ENCODE measurements at places on chromosomes 1 and 21. TPM values are rescaled to one million over a fixed set of nuclear protein-coding genes. Genes with fewer than 3 reads are reported as not detected.

DNA sequence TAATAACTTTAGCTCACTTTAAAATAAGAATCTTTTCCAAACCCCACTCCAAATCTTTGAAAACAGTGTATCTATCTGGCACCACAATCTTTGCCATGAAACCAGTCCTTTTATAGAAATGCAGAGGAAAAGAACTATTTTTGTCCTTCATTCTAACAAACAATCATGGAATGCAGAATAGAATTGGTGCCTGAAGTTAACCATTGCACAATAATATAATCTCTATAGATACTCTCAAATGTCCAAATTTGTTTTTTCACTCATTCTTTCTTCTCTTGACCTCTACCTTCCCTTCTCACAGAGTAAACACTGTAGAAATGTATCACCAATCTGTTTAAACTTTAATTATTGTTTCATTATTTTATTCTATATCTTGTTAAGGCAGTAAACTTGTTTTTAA lies 34.8 kb downstream of the TTLL7 start:
- DNase-seq = no peak
- H3K4me3 ChIP-seq = no peak overlapping the region
- peaks cover 8% of the 10 kb centered on the region for H3K4me1 ChIP-seq
- H3K36me3 ChIP-seq = no peaks in the 10 kb centered on the region

The PLA2G2D gene
- total RNA-seq = not detected

- peaks cover 38% of the 10 kb centered on the region for H3K36me3 ChIP-seq
- no peak overlapping the region for H3K4me3 ChIP-seq
- no peaks in the 10 kb centered on the region for H3K4me1 ChIP-seq
- H3K27ac ChIP-seq = no peak overlapping the region
Measured at GRCh38 chr1:159977364-159978106, 23.5 kb upstream of the SLAMF9 start.

The CNR2 gene
- not detected for total RNA-seq

- H3K36me3 ChIP-seq = no peaks in the 10 kb centered on the region
- no peaks in the 10 kb centered on the region for H3K27me3 ChIP-seq
- no peak overlapping the region for H3K4me3 ChIP-seq
Measured at GRCh38 chr1:57866998-57867397, 443.1 kb upstream of the DAB1 start.

DNA sequence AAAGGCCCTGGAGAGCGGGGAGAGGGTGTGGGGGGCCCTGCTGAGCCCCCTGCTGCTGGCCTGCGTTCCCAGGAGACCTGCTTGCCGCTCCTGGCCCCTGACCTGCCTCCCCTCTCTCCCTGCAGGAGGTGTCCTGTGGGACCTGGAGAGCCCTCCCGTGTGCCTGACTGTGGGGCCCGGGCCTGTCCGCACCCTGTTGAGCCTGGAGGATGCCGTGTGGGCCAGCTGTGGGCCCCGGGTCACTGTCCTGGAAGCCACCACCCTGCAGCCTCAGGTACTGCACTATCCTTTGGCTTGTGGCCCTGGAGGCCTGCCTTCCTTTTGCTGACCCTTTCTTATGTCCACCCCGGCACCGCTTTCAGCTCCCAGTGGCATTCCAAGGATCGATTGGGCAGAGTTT lies 90.8 kb upstream of the ACTL8 start:
- H3K36me3 ChIP-seq = peaks cover 4% of the 10 kb centered on the region
- H3K27me3 ChIP-seq = no peaks in the 10 kb centered on the region
- no peak for DNase-seq
- no peaks in the 10 kb centered on the region for H3K4me1 ChIP-seq

- DNase-seq = peak; percentile 8
- no peaks in the 10 kb centered on the region for H3K27me3 ChIP-seq
- H3K4me1 ChIP-seq = peaks cover 25% of the 10 kb centered on the region
Measured at GRCh38 chr1:64405833-64406232, 64.1 kb upstream of the CACHD1 start.

DNA sequence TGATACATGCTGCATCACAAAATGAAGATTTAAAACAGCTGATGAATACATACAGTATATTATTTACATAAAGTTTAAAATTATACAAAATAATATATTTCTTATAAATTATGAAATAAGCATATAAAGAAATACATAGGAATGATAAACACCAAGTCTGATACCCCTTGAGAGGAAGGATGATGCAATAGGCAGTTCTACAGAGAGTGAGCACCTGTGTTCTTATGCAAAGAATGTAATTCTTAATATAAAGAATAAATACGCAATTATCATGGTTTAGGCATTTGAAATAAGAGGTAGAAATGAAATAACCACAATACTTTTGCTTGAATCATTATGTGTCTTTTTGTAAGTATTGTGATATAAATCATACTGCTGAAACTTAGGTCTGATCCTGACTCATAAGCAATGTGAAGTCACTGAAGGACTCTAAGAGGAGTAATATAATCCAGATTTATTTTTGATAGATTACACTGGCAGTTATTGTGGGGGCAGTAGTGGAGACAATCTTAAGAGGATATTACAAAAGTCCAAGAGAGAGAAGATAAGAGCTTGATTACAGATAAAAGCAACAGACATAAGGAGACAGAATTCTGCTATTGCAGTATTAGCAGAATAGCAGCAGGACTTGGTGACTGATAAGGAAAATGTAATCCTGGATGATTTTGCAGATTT lies 39.0 kb downstream of the TTLL7 start:
- no peak overlapping the region for H3K27ac ChIP-seq
- H3K4me3 ChIP-seq = no peak overlapping the region
- peak; percentile 57 for DNase-seq
- H3K27me3 ChIP-seq = no peaks in the 10 kb centered on the region

The AK5 gene
- total RNA-seq = 81.3 TPM

DNA sequence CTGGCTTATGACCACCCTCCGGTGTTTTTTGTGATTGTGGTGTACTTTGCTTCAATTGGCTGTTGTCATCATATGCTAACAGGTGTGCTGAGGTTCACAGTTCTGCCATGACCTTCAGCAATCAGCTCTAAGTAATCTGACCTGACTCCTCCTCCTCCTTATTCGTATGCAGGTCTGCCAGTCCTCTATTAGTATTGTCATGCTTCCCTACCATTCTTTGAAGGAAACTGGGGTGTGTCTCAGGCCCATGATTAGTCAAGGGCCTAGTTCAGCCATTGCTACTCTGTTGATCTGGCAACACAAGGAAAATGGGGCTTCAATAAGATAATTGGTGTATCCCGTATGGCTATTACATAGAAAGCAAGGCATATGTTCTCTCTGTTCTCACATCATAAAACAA lies 332.3 kb upstream of the DPYD start:
- no peaks in the 10 kb centered on the region for H3K27me3 ChIP-seq
- no peaks in the 10 kb centered on the region for H3K4me1 ChIP-seq
- H3K27ac ChIP-seq = no peak overlapping the region
- no peaks in the 10 kb centered on the region for H3K36me3 ChIP-seq

The TSPAN1 gene
- not detected for total RNA-seq

The TCHH gene
- not detected for total RNA-seq

The KMO gene
- total RNA-seq = not detected

DNA sequence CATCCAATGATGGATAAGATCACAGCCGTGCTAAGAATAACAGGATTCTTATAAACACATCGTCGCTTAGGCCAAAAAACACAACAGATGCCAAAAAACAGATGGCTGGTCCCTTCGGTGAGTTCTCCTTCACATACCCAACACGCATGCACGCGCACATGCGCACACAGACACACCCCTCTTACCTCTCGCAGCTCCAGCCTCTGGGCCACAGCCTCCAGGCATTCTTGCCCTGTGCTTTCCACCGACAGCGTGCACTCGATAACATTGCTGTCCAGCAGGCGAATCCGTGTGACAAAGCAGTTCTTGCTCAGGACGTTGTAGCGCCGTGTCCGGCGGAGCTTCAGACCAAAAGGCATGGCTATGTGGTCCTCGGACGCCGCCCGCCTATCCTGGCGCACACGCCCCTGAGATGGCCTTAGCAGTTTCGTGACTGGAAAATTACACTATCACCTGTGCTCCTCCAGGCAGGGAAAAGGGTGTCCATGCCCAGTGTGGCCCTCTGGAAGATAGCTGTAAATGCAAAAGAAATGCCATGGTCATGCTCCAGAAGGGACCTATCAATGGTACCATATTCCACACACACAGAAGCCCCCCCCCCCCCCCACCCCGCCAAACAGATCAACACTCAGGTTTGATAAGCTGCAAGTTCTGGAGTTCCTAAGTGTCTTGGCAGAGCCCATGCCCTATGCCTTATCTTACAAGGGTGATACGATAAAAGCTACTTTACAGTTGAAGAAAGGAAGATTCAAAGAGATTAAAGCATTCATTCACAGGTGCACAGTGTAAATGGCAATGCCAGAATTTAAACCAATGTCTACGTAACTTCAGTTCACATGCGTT lies 86.7 kb downstream of the PTPN14 start:
- DNase-seq = no peak
- H3K4me1 ChIP-seq = peaks cover 22% of the 10 kb centered on the region
- H3K4me3 ChIP-seq = no peak overlapping the region
- H3K27me3 ChIP-seq = no peaks in the 10 kb centered on the region
- no peaks in the 10 kb centered on the region for H3K36me3 ChIP-seq

- no peak overlapping the region for H3K4me3 ChIP-seq
- no peaks in the 10 kb centered on the region for H3K27me3 ChIP-seq
- H3K36me3 ChIP-seq = no peaks in the 10 kb centered on the region
- peaks cover 31% of the 10 kb centered on the region for H3K4me1 ChIP-seq
Measured at GRCh38 chr1:9316080-9316444, 23.4 kb downstream of the SPSB1 start.

DNA sequence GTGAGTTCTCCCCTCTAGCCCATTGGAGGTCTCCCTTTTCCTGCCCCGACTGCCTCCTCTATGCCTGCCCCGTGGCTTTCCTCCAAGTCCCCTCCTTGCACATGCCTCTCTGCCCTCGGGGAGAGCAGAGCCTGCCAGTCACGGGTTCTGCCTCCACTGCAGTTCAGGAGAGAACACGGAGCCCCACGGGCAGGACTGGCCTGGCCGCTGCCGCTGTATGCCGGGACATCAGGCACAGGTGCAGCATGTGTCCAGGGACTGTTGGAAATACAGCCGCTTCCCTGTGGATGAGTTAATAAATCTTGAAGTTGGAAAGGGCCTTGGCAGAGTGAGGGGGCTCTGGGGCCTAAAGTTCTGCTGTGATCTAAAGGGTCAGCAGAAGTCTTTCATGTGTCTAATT lies 676.6 kb downstream of the MATN1 start:
- H3K36me3 ChIP-seq = no peaks in the 10 kb centered on the region
- H3K4me1 ChIP-seq = no peaks in the 10 kb centered on the region
- no peak overlapping the region for H3K27ac ChIP-seq

DNA sequence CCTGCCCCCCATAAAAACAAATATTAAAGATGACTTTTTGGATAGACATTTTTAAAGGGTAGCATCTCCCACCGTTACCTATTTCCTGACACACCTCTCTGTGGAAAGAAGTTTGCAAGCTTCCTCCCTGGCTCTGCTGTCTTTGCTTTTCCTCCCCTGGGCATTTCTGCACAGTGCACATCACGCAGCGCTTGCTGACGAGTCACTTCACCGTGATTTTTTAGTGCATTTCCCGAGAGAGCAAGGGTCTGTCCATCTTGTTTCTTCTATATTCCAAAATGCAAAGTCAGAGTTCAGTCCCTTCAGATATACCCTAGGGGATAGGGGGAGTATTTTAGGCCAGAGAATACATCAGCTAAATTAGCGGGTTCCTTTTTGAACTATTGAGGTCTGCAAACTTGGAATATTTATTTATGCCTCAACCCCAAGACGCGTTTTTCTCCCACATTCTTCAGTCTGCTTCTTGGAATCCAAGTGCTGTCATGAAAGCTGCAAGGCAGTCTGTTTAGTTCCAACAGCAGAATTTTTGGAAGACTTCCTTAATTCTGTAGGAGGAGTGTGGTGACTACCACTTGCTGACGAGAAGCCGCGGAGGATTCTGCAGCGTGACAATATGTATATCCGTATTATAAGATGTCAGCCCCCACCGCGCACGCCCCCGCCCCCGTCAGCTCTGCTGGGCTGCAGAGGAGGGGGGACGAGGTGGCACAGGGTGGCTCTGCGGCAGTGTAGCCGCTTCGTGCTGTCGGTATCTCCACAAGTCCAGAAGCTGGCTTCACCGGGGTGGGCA lies 22.4 kb downstream of the SMYD2 start:
- H3K27me3 ChIP-seq = no peaks in the 10 kb centered on the region
- peaks cover 12% of the 10 kb centered on the region for H3K4me1 ChIP-seq
- peak overlapping the region; percentile 10 for H3K4me3 ChIP-seq
- DNase-seq = peak; percentile 63
- no peaks in the 10 kb centered on the region for H3K36me3 ChIP-seq

DNA sequence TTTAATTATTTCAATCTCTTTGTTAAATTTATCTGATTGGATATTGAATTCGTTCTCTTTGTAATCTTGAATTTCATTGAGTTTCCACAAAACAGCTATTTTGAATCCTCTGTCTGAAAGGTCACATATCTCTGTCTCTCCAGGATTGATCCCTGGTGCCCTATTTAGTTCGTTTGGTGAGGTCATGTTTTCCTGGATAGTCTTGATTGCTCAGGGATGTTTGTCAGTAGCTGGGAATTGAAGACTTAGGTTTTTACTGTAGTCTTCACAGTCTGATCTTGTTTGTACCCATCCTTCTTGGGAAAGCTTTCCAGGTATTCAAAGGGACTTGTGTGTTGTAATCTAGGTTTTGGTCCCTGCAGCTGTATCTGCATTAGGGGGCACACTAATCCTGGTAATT lies 6.8 kb upstream of the MTARC2 start:
- H3K27ac ChIP-seq = no peak overlapping the region
- H3K4me3 ChIP-seq = no peak overlapping the region
- H3K27me3 ChIP-seq = no peaks in the 10 kb centered on the region
- no peak for DNase-seq

DNA sequence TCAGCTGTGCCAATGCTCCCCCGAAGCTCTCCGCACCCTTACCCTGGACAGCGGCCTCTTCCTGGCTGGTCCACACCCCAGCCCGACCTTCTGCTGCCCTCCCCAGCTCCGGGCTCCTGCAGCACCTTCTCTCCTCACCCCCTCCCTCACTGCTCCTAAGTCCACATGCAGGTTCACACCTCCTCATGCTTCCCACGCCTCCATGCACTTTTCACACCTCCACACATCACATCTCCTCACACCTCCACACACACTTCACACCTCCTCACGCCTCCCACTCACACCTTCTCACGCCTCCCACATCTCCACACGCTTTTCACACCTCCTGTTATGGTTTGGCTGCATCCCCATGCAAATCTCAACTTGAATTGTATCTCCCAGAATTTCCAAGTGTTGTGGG lies 18.9 kb downstream of the GPR137B start:
- no peaks in the 10 kb centered on the region for H3K27me3 ChIP-seq
- H3K36me3 ChIP-seq = no peaks in the 10 kb centered on the region
- no peak for DNase-seq
- H3K27ac ChIP-seq = no peak overlapping the region
- no peaks in the 10 kb centered on the region for H3K4me1 ChIP-seq
- no peak overlapping the region for H3K4me3 ChIP-seq

The CLEC20A gene
- total RNA-seq = not detected

DNA sequence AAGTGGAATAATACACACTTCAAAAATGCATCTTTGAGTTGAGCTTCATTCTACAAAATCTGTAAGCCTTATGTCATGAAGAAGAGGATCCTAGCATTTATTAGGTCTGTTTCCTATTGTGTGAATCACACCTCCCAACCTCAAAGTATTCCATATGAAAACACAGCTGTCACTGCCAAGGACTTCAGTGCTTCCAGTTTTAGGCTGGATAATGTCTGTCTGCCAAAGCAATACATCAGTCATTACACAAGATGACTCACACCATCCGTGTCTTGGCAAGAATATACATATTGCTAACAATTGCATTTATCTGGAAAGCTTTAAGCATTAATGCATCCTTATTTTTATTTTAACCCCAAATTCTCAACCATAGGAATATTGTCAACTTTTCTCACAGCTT lies 125.7 kb upstream of the TMPRSS15 start:
- no peak overlapping the region for H3K27ac ChIP-seq
- H3K4me1 ChIP-seq = no peaks in the 10 kb centered on the region
- H3K4me3 ChIP-seq = no peak overlapping the region
- peak; percentile 0 for DNase-seq
- H3K27me3 ChIP-seq = no peaks in the 10 kb centered on the region
- H3K36me3 ChIP-seq = no peaks in the 10 kb centered on the region

Measured in GM23248 (cell line).